Memory B cell (primary cell): ENCODE measurements at places on chromosomes 4 and X.

DNA sequence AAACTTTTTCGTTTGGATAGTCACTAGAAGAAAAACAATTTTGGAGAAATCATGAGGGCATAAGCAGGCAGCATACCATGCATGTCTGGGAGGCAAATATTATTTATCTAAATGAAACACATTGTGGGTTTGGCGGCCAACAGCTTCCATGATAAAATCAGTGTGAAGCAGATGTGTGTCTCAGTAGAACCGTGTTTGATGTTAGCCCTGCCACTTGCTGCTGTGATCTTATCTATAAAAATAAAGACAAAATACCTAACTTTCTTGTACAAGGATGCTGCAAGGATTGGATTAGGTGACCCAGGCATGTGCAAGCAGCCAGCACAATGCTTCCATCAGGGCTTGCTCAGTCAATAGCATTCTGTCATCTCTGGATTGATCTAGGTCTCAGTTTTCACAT is 341.4 kb downstream of the PACRGL start:
- DNase-seq, result no peak

DNA sequence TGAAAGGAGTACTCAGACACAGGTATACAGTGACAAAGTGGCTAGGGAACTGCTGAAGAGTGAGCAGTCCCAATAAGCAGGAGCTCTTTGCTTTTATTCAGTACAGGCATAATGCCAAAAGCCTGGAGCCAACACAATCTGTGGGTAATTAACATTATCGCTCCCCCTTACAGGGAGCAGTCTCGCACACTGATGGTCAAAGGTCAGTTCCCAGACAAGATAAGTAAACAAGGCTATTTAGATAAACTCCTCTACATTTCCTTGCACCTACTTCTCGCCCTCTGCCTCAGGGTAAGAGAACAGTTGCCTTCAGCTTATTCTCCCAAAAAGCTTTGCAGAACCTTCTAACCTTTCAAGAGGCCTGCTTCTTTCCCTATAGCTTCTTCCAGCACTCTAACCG is 73.9 kb upstream of the TAF9B start:
- no peak for DNase-seq

DNA sequence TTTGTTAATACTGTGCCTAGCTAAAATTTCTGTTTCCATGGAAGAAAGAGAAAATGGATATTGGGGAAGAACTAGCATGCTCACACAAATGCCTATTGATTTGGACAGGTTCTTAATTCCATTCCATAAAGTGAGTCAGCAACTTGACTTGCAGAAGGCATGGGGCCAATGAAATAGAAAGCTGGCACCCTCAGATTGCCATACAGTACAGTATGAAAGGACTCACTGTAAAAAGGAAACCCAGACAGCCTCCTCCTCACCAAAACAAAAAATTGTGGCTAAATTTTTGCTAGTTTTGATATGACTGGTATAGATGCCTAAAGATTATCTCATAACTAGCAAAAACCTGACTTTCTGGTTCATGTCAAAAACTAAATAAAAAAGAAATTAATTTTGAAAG is 11.2 kb upstream of the TAB3 start:
- no peak for DNase-seq

GRCh38 chr4:41322617-41323016 is 65.9 kb downstream of the UCHL1 start:
- DNase-seq, result no peak

GRCh38 chr4:188976644-188977115 is 837.4 kb downstream of the TRIML1 start:
- DNase-seq, result no peak

DNA sequence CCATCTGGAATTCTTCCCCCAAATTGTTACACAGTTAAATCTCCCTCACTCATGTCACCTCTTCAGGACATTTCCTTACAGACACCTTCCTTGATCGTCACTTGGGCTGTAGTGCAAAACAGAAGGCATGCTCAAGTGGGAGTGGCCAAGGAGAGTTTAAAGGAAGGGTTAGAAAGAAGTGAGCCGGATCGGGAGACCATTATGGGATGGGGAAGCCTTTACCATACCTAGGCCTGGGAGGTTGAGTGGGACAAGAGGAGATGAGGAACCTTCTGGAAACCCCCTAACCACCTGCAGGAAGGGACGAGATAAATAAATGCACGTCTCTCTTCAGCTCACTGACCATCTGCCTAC is 102.7 kb downstream of the UCHL1 start:
- no peak for DNase-seq

DNA sequence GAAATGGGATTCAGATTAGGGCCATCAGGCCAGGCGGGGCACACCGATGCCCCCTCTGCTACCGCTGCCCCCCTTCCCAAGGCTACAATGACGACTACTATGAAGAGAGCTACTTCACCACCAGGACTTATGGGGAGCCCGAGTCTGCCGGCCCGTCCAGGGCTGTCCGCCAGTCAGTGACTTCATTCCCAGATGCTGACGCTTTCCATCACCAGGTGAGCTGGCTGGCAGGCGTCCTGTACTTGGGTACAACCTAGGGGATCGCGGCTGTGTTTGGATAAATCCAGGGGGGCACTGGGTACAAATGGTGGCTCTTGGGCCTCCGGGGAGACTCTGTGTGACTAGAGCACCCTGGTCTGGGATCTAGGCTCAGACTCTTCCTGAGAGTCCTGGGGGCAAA is 1.1 kb downstream of the EMD start:
- DNase-seq, result no peak

- no peak for DNase-seq
These were observed at the start of gene HTATSF1 for GRCh38 chrX:136497556-136498052. Gene HTATSF1 (plus strand): TSS chrX:136497592. CDS start chrX:136497685, 93 bp downstream.

- DNase-seq, result no peak
These were observed 104.4 kb downstream of the ASMT start for GRCh38 chrX:1719270-1719669.

GRCh38 chrX:1600406-1601050 is 9.1 kb downstream of the AKAP17A start:
- no peak for DNase-seq

DNA sequence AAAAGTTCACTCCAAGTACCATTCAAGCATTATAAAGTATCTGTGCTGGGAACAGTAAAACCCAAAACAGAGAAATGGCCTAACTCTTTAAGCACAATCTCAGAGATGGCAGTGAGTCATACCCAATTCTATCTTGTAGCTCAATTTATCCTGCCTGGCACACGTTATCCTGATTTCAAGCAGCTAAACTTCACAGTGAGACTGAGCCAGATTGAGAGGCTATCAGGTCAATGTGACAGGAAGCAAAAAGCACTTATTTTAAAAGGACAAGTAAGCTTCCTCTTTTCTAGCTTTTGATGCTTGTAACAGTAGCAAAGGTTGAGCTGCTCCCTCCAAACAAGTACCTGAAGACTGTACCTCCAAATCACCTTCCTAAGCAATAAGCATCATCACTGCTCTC is 324.9 kb downstream of the NAF1 start:
- DNase-seq, result no peak

- no peak for DNase-seq
These were observed 37.8 kb downstream of the WWC2 start for GRCh38 chr4:183136855-183137254.

- no peak for DNase-seq
These were observed 392.8 kb upstream of the NR3C2 start for GRCh38 chr4:148834804-148835631.

DNA sequence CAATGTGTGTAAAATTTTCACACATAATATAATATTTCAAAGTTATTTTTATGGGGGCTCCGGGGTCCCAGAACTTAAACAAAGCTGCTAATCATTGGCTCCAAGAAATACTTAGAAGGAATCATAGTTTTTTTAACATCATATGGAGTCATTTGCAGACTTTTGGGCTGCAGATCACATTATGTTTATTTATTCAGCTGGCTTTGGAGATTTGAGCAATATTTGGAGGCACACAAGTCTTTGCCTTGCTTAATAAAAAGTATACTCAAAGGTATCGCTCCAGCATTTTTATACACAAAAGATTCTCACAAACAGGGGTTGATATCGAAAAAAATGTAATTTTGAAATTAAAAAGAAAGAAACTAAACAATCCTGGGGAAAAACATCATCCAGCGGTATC is 382.5 kb upstream of the TENM3 start:
- DNase-seq, result no peak

DNA sequence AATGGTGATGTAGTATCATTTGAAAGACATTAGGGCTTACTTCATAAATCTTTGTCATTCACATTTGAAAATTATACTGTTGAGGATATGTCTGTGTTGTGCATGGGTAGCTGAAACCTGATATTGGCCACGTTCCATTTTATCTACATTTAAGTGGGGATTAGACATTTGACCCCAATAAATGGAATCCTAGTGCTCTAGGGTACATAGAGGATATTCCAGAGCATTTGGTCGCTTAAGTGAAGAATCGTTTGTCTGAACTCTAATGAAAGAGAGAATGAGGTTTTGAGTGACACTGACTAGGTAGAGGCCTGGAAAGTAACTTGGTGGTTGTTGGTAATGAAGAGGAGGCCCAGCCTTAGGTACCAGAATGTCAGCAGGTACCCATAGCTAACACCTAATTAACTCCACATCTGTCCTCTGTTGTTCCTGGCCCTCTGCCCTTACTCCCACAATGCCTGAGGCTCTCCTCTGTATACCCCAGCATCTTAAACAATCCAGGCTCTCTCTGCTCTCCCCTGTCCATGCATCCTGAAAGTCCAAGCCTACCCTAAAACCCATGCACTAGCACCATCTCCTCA is 299.5 kb upstream of the KLF3 start:
- no peak for DNase-seq

- no peak for DNase-seq
These were observed at the start of gene STATH for GRCh38 chr4:69995526-69996016. Gene STATH (plus strand): TSS chr4:69995966. CDS start chr4:69998438, 2,472 bp downstream.

GRCh38 chr4:2832309-2832980 is 11.2 kb upstream of the ADD1 start:
- DNase-seq, result peak; percentile 82

GRCh38 chr4:6969826-6970800 is 60.5 kb downstream of the TBC1D14 start:
- DNase-seq, result no peak

DNA sequence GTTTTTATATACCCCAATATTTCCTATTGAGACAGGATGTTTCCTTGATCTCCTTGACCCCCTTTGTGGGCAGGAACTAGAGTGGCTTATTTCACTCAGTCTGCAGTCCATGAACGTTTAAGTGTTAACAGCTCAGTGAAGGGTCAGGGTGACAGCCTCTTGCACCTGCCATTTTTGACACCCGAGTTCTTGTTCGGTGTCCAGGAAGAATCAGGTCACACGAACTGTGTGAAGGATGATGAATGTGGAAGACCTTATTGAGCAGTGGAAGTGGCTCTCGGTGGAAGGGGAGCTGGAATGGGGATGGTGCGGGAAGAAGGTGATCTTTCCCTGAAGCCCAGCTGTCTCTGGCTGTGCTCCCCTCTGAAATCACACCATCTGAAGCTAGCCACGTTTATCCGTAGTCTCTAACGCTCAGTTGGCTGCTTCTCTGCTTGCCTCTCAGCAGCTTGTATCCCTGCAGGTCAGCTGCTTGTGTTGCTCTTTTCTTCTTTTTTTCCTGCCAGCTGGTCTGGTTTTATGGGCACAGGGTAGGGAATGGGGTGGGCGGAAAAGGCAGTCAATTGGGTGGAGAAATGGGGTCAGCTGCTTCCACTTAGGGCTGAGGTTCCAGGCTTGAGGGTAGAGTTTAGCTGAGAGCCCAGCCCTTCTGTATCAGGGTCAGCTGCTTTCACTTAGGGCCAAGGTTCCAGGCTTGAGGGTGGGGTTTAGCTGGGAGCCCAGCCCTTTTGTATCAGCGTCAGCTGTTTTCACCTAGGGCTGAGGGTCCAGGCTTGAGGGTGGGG is 29.0 kb upstream of the CCNG2 start:
- no peak for DNase-seq

DNA sequence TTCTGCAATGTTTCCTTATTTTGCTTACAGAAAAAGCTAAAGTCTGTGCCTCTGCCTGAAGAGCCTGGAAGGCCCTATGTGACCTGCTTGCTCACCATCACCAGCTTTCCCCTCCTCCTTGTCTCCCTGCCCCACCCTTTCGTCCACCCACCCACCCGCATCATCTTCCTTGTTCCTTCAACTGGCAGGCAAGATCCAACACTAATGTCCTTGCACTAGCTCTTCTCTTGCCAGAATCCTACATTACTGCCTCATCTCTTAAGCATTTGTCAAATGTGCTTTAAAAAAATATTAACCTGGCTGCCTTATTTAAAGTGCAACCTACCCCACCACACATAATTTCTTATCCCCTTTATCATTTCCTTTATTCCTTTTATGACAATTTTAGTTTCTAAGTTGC is 165.1 kb upstream of the PPP3CA start:
- DNase-seq, result no peak

GRCh38 chr4:122827258-122827878 is 737 bp downstream of the FGF2 start:
- peak; percentile 35 for DNase-seq

GRCh38 chrX:9340598-9341290 is 124.1 kb upstream of the TBL1X start:
- DNase-seq, result no peak
